ENCODE measurements at places on chromosomes 12 and 14. TPM values are rescaled to one million over a fixed set of nuclear protein-coding genes. Genes with fewer than 3 reads are reported as not detected.
A peak's percentile ranks its signal among the peaks of the same experiment; 100 is the strongest.

GRCh38 chr14:49196327-49196726 is 389.9 kb downstream of the RPS29 start:
- no peak for DNase-seq

DNA sequence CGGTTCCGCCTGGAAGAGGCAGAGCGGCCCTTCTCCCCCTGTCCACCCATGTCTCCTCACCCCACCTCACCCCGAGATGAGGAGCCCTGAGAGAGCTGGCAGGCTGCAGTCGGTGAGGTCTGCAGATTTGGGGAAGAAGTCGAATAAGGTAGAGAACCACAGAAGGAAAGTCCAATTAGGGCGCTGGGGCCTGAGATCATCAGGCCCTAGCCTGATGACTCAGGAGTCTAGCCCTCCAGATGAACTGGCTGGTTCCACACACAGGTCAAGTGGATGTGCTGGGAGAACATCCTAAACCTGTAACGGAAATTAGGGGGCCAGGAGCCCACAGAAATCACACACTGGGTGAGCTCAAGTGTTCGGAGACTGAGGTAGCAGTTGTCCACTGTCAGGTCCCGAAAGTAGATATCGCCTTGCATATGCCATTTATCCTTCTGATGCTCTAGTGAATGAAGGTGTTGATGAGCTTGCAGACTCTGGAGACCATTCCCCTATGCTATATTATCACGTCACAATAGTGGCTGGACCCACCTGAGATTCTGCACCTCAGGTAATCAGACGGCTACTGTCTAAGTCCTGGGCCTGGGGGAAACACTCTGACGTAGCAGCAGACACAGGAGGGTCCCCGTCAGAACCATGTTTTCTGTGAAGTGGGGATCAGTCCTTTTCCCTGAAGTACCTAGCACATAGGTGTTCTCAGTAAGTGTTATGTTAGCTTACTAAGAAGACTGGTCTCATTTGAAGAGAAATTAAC is 886 bp upstream of the METTL17 start:
- DNase-seq = no peak

DNA sequence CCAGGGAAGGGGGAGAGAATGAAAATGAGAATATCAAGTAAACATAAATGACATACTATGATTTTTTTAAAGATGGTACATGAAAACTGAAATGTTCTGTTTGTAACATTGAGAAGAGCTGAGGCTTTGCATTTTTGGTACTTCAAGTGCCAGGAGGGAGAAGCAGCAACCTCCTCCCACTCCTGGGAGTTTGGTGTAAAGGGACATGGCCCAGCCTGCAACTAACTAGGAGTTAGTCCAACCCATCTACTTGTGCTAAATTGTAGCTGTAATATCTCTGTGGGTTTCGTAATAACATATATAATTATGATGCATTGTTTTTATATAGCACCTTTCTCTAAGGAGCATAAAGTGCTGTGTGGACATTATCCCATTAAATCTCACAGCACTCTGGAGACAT is 517.5 kb downstream of the NELL2 start:
- no peak for DNase-seq

DNA sequence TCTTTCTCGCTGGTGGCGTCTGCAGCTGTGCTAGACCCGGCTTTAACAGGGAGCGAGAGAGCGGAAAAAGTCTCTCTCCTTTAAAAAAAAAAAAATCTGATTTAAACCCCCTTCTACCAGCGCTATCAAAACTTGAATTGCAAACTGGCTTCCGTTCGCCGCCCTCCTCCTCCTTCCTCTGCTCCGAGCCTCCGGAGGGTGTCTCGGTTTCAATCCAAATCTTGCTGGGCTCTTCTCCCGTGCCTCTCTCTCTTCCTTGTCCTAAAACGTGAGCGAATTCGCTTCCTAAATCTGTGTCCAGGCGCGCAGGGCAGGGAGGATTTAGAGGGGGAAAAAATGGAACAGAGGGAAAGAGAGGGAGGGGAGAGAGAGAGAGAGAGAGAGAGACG is 272 bp downstream of the TBX3 start:
- DNase-seq = no peak

DNA sequence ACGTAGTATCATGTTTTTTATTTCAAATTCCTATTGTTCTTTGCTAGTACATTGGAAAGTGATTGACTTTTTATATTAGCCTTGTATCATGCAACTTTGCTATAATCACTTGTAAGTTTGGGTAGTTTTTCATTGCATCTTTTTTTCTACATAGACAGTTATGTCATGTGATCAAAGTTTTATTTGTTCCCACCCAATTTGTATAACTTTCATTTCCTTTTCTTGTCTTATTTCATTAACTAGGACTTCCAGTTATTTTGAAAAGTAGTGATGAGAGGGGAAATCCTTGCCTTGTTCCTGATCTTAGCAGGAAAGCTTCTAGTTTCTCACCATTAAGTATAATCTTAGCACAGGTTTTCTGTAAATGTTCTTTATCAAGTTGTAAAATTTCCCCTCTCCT is 9.8 kb upstream of the KRT6A start:
- no peak for DNase-seq

DNA sequence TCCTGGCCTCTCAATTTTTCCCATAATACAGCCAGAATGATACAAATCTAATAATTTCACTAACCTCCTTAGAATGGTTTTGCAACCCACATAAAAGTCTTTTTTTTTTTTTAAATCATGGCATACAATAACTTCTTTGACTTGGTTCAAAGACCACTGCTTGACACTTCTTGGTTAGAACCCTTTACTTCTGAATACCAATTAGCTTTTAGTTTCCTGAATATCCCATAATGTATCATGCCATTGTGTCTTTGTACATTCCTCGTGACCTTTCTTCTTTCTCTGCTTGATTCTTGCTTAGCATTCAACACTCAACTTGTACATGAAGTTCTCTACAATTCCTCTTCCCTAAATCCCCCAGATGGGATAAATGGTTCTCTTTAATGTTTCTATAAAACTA is 19.3 kb downstream of the KLHL28 start:
- no peak for DNase-seq

GRCh38 chr12:122152754-122153153 is 21.3 kb downstream of the IL31 start:
- DNase-seq = no peak

DNA sequence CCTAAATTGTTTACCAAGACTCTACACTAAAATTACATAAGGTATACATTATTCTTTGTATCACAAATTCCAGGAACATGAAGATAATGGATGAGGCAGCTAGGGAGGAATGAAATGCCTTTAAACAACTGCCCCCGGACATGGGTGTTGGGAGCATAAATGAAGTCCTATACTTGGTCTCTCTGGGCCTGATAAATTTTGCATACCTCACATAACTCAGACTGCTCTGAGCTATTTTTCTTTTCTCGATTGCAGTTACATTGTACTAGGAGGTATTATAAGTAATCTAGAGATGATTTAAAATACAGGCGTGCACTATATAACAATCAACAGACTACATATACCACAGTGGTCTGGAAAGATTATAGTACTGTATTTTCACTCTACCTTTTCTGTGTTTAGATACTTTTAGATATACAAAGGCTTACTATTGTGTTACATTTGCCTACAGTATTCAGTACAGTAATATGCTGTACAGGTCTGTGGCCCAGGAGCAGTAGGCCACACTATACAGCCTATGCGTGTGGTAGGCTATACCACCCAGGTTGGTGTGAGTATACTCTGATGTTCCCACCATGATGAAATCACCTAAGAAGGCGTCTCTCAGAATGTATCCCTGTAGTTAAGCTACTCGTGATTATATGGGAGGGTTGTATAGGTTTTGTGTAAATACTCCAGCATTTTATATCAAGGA is 14.3 kb downstream of the FNTB start:
- DNase-seq = no peak

DNA sequence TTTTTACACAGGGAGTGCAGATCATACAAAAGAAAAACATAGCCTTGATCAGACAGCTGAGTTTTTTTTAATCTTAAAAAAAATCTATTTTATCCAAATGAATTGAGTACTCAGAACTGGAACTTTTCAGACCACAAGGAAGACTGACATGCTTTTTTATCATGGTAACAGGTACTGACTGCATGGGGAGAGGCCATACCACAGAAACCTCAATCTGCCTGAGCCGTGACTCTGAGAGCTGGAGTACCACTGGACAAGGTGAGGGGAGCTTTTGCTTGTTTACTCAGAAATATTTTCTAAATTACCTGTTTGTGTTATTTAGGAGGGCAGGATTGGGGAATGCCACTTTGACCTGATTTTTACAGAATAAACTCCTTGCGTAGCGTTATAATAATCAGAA is 143.9 kb downstream of the ALX1 start:
- no peak for DNase-seq

GRCh38 chr14:95993768-95994592 is 45.2 kb upstream of the C14orf132 start:
- DNase-seq = peak; percentile 69

The FOXG1 gene
- total RNA-seq = not detected

The ACTR6 gene
- 28.8 TPM for total RNA-seq

The GUCY2C gene
- not detected for total RNA-seq

The ARHGEF40 gene
- total RNA-seq = 6.7 TPM

The SSTR1 gene
- total RNA-seq = 0.29 TPM

The IL31 gene
- total RNA-seq = not detected
